Suprapubic skin (tissue), 4 donors: ENCODE measurements at places on chromosomes 16 and 17.

- DNase-seq = no peak
Measured at GRCh38 chr16:51629576-51629975, 478.5 kb upstream of the SALL1 start.

GRCh38 chr17:7204828-7205461 is 14.7 kb downstream of the DLG4 start:
- peak; percentile 93 for DNase-seq

DNA sequence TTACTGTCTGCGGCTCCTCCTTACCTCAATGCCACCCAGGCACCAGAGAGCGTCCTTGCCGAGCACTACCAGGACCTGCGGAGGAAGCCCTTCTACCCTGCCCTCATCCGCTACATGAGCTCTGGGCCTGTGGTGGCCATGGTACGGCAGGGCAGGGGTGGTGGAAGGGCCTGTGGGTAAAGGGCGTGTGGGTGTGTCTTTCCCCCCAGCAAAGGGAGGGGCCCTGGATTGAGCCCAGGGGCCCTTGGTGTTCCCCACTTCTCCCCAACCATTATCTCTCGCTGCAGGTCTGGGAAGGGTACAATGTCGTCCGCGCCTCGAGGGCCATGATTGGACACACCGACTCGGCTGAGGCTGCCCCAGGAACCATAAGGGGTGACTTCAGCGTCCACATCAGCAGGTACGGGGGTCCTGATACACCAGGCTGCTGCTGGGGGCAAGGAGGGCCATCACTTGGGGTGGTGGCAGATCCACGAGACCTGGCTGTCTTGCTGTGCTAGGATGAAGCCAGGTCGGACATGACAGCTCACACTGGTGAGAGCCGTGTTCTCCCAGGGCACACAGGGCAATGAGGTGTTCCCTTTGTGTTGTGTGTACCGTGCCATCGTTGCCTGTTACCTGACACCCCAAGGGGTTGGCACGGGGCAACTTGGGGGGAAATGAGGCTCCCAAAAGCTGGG is 2.2 kb upstream of the DECR2 start:
- no peak for DNase-seq

DNA sequence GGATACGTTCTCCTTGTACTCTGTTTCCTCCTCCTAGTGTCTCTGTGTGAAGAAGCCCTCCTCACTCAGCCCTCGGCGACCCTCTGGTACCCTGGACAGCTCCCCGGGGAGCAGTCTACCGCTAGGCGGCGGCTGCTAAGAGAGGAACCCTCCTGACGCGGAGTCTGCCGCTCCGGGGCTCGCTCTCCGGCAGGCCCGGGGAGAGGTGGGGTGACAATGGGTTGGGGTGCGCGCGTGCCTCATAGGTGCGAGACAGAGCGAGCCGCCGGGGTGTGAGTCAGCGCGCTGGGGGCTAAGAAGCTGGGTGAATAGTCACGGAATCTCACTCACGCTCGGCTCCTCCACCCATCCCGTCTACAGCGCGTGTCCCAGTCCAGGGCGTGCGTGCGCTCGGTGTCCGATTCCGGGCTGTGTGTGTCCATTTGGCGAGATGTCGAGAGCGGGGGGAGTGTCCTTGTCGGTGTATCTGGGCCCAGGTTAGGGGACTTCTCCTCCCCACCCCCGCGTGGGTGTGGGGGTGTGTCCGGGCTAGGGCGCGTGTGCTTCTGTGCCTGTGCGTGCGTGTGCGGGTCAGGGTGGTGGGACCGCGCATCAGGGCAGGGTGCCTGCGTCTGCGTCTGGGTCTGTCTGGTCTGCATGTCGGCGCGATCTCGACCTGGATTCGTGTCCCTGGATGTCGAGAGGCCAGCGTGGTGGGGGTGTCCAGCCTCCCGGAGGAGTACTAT is 577 bp upstream of the HS3ST2 start:
- DNase-seq = peak; percentile 73

DNA sequence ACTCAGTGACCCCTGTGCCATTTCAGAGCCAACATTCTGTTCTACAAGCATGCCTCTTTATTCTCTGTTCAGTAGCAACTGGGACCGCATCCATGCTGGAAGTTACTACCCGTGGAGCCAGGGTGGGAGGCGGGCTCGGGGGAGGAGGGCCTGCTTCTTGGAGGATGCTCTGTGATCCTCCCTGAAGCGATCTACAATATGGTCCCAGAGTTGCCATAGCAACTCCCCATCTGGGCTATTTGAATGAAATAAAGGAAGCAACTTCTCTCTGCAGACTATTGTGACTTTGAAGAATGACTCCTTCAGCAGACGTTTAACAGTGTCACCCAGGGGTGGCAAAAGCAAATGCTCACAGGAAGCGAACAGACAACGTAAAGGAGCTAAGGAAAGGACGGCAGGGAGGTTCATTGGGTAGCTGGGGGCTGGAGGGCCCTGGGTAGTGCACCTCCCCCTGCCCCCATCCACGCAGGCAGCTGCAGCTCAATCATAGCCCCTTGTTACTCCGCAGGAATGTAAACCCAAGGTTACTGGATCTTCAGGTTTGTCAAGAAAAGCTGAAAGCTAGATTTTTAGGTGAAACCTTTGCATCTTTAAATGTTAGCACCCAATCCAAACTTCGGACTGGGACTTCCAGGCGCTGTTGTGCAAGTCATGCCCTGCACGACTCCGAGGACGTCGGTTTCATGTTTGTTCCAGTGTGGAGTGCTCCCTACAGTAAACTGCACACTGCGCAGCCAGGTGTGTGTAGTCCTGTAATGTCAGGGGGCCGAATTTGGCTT is 51.1 kb upstream of the MEAK7 start:
- DNase-seq = no peak

GRCh38 chr17:39926588-39927100 is 757 bp downstream of the ORMDL3 start:
- DNase-seq = no peak

- DNase-seq = no peak
Measured at GRCh38 chr17:68399638-68400403, 57.5 kb downstream of the WIPI1 start.

- peak; percentile 68 for DNase-seq
Measured at GRCh38 chr17:74532115-74532514, 840 bp upstream of the CD300LB start.

GRCh38 chr17:40820228-40820838 is 2.1 kb downstream of the KRT10 start:
- no peak for DNase-seq

GRCh38 chr16:72769876-72770275 is 278.1 kb downstream of the ZFHX3 start:
- no peak for DNase-seq

- DNase-seq = no peak
Measured at GRCh38 chr16:29743475-29743826, 2.3 kb downstream of the C16orf54 start.

GRCh38 chr17:55487695-55488432 is 23.4 kb downstream of the SMIM36 start:
- DNase-seq = no peak

DNA sequence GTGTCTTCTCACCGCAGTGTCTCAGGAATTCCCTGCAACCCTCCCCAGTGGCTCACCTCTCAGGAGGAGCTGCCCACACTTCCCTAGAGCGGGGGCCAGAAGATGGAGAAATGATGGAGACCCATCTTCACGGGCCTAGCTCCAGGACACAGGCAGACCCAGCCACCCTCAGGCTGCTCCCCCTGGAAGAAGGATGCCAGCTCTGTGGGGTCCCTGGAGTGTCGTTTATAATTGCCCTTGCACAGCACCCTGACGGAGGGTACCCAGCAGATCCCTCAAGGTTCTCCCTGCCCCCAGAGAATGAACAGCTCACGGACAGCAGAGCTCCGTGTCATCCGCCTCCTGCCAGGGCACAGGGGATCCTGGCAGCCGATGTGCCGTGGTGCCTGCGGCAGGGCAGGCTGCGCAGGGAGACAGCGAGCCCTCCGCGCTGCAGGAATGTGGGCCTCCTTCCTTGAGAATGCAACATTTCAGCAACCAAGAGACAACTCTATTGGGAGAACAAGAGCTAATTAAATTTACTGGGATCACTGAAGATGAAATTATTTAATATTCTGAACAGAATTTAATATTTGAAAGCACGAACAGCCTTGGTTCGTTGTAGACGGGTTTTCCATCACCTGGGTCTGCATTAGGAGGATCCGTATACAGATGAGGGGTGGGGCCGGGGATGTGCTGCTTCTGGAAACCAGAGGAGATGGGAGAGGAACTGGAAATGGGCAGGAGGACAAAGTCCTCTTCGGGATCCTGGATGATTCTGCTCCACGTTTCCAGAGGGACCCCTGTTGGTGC is 21.0 kb upstream of the RBFOX3 start:
- DNase-seq = peak; percentile 21

DNA sequence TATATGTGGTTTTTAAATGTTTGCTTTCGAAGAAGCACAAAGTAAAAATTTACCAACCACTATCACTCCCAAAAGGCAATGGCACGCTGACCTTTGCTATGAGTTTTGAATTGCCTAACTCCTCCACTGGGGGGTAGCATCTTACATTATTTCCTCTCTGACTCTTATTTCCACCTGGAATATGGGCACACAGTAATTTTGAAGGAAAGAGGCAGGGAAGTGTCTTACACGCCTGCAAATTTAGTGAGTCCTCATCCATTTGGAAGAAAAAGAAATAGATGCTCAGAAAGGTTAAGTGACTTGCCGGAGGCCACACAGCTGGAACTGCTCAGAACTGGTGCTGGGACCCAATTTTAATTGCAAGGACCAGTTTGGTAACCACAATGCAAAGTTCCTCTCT is 29.9 kb upstream of the IRX6 start:
- no peak for DNase-seq

DNA sequence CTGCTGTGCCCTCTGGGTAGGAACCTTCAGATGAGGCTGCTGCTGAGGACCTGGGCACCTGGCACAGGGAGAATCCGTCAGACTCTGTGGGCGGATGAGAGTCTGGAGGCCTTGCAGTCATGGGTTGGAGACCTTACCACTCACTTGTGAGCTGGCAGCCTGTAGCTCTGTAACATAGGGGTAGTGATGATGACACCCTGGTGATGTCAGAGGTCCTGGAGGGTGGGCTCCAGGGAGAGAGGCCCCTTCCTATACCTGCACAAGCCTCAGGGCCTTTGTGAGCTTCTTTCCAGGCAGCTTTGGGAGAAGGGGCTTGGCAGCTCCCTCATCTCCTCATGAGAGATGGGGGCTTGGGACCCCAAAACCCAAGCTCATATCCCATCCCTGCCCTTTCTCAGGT is 1.6 kb downstream of the MIEF2 start:
- DNase-seq = no peak

DNA sequence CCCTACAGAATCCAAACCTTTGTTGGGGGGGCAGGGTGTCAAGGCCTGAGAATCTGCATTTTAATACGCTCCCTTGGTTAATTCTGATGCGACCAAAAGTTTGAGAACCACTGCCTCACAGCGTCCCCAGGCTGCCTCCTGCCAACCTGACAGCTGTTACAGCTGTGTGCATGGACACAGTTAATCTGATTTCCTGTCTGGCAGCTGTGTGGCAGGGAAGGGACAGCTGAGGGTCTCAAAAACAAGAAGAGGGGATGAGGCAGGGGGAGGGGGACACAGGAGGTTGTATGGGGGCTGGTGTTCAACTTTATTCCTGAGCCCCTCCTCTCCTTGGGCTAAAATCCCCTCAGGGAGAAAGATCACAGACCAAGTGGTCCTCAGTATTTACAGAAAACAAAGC is 17.5 kb downstream of the HDAC5 start:
- no peak for DNase-seq

- no peak for DNase-seq
Measured at GRCh38 chr17:19348081-19348650, 14.4 kb downstream of the B9D1 start.

DNA sequence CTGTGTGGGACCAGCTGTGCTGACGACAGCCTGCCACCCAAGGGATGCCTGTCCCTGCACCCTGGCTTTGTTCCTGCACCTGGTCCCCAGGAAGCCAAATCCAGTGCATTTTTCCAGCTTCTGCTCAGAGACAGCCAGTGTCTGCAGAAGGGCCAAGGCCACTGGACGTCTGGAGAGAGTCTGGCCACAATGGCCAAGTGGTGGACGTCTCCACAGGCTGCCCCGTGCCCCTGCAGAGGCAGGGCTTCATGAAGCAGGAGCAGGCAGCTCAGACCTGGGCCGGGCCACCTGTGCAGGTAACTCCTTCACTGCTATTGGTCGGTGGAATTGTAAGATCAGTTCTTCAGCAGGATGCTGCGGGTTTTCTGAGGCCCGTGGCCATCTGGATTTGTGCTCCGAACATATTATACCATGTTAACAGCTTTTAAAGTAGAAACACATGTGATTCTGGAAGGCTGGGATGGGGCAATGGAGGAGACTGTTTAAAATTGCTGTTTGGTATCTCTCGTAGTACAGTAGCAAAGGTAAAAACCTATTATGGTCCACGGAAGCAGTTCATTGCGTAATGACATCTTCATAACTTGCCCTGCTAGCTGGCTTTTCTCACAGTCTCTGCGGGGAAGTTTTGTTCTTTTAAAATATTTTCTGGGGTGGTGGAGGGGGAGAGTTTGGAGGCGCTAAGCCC is 185.3 kb downstream of the CCDC182 start:
- no peak for DNase-seq

- DNase-seq = no peak
Measured at GRCh38 chr17:3482852-3483251, 7.1 kb downstream of the ASPA start.

GRCh38 chr17:61352781-61353491 is 46.7 kb upstream of the TBX2 start:
- no peak for DNase-seq

- DNase-seq = no peak
Measured at GRCh38 chr17:4393806-4394205, 27.3 kb upstream of the UBE2G1 start.

- DNase-seq = no peak
Measured at GRCh38 chr16:57637965-57638364, 9.5 kb downstream of the ADGRG1 start.

DNA sequence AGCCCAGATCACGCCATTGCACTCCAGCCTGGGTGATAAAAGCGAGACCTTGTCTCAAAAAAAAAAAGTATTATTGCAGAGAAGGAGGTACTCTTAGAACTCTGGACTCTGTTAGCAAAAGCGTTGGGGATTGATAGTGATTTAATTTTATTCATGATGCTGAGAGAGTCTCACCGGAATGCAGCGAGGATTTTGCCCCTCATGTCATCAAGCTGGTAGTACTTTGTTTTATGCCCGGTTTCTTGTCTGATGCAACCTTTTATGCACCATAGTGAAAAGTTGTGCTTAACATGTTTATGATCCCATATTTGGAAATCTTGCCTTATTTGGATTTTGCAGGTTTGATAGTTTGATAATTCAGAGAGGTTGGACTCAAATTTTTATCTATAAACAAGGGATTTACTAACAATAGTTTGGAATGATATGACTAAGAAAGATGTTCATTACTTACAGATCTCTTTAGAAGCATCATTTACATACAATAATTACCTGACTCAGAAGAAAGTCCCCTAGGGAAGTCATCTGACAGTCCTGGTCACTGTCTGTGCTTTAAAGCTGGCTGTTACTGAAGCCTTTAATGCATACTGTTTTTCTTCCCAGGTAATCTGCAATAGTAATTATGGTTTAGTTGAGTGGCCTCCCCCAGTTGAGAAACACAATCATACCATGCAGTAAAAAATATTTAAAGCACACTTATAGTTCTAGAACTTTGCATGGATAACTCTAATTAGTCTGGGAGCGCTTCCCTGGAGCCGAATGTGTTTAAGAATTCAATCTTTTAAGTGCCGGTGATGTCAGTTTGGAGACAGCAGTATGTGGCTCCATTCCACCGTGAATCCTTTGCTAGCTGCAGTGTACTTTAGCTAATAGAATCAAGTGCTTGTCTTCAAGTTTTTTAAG is 120.9 kb downstream of the PRKCA start:
- no peak for DNase-seq
